ENCODE measurements at places on chromosomes 6 and 20.

DNA sequence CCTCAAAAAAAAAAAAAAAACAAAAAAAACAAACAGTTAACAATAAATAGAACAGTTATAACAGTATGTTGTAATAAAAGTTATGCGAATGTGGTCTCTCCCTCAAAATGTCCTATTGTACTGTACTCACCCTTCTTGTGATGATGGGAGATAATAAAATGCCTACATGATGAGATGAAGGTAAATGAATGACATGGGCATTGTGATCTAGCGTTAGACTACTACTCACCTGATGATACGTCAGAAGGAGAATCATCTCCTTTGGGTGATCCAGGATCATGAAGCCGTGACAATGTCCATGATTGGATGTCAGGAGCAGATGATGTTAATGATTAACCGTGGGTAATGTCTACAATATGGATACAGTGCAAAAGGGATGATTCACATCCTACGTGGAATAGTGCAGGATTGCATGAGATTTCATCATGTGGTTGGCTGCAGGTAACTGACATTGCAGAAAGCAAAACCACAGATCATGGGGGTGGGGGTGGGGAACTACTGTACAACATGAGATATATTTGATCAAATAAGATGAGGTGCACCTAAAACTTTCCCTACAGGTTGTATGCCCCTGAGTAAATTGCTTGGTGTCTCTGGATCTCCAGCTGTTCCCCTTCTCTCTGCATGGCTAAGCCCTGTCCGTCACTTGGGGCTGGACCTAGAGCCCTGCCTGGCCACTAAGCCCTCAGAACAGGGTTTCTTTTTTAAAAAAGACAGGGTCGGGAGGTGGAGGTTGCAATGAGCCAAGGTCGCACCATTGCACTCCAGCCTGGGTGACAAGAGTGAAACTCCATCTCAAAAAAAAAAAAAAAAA is 6.2 kb upstream of the RBCK1 start:
- no peak for DNase-seq

GRCh38 chr6:116387374-116387773 is 16.6 kb downstream of the DSE start:
- no peak for DNase-seq

GRCh38 chr6:158653577-158654354 is 3.9 kb downstream of the SYTL3 start:
- peak; percentile 88 for DNase-seq

- DNase-seq: no peak
Observed at GRCh38 chr20:53870426-53871315, 199.7 kb downstream of the BCAS1 start.

- DNase-seq: no peak
Observed at GRCh38 chr6:136969930-136970329, 47.8 kb downstream of the SLC35D3 start.

- no peak for DNase-seq
Observed at GRCh38 chr6:53828215-53828614, 33.4 kb downstream of the LRRC1 start.

DNA sequence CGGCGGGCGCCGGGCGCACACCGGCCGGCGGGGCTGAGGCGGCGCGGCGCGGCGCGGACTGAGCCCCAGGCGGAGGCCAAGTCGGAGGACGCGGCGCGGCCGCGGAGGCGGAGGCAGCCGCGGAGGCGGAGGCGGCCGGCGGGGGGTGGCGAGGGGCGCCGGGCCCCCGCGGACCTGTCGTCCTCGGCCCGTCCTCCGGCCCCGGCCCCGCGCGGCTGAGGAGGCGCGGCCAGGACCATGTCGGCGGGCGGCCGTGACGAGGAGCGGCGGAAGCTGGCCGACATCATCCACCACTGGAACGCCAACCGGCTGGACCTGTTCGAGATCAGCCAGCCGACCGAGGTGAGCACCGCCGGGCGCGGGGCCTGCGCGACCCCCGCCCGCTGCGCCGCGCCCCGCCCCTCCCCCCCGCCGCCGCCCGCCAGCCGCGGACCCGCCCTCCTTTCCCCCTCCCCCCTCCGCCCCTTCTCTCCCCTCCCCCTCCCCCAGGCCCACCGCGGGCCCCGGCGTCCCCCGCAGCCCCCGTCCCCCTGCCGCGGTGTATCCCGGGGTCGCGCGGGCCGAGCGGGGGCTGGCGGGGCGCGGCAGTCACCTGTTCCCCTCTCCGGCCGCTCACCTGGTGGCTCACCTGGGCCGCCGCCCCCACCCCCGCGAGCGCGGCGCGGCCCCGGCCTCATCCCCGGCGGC is at the start of gene AFDN:
AFDN (plus strand) TSS at position 16 of the 687 bp plus-strand sequence; CDS start at position 238, 222 bp downstream.
- no peak for DNase-seq

GRCh38 chr20:20036756-20037155 is 15.5 kb downstream of the CRNKL1 start:
- DNase-seq: no peak

GRCh38 chr6:77474286-77474956 is 11.1 kb upstream of the HTR1B start:
- no peak for DNase-seq

DNA sequence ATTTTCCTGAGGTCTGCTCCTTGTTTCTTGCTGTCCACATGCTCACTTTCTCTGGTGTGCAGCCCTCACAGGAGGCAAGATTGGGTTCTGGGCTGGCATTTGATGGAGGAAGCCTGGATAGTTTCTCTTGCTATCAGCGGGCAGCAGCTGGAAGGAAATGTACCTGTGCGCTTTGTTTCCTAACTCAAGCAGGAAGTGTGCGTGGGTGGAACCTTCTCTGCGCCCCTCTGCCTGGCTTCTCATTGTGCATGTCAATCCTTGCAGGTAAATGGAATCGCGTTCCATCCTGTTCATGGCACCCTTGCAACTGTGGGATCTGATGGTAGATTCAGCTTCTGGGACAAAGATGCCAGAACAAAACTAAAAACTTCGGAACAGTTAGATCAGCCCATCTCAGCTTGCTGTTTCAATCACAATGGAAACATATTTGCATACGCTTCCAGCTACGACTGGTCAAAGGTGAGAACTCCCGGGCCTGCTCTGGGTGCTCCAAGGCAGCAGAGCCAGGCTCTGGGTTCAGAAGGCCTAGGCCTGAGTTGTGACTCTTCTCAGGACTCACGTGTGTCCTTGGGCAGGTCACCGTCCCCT is 16.8 kb upstream of the RBM38 start:
- DNase-seq: no peak

GRCh38 chr20:8254911-8255582 is 123.0 kb downstream of the PLCB1 start:
- no peak for DNase-seq

DNA sequence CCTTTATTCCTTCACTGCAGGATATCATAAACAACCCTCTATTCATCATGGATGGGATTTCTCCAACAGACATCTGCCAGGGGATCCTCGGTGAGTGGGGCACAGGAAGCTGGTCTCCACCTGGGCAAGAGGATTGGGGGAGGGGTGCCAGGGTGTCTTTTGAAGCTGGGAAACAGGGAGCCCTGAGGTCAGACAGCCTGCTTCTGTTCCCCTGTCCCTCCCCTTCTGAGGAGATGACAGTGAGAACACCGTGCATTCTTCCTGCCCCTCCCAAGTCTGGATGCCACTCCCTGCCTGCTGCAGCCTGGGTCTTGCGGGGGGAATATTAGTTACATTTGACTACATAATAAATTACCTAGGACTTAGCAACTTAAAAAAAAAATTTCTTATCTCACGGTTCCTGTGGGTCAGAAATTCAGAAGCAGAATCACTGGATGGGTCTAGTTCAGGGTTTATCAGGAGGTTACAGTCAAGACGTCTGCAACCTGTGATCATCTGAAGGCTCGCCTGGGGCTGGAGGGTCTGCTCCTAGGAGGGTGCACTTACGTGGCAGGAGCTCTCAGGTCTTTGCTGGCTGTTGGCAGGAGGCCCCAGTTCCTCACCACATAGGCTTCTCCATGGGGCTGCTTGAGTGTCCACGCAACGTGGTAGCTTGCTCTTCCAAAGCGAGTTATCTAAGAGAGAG is 11.4 kb downstream of the CAPN11 start:
- no peak for DNase-seq

DNA sequence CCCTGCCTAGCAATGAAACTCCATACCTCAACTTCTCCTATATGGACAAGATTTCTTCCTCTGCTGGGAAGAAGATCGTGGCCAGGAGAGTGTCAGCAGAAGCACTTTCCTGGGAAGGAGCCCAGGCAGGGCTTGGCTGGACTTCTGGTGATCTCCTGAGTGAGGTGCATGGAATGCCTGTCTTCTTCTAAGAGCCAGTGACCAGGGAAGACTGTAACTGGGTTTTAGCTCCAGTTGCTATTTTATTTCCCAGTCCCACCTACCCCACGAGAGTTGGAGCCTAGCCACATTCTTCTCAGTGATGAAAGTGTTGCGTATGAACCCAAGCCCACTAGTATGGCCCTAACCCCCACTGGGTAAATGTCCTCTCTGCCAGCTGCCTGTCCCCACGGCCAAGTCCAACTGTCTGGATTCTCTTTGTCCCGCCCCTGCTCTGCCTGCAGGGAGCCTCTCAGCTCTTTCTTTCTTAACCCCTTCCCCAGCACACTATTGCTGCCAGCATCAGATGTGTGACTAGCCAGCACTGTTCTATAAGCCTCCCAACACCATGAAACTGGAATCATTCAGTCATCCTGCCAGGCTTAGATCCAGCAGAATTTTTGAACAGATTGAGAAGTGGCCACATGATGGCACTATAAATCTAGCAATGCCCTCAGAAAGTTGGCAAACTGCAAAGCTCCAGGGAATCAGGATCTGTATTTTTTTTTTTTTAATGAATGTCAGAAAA is 69.8 kb upstream of the FAM184A start:
- no peak for DNase-seq

DNA sequence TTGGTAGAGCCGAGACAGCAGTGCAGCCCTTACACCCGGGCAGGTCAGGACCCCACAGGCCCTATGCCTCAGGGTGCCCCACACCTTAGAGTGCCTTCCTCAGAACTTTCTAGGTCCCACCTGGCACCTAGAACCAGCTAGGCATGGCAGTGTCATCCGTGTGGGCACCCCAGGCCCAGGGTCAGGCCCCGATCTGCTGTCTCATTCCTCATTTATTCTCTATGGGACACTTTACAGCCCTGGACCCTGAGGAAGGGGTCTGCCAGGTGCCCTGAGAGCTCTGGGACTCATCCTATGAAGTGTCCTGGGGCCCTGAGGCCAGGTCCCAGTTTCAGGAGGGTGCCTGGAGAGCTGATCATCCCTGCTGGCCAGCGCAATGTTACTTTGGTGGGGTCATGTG is 8.1 kb upstream of the BPI start:
- no peak for DNase-seq

GRCh38 chr6:12967686-12968085 is 251.1 kb downstream of the PHACTR1 start:
- no peak for DNase-seq

- DNase-seq: no peak
Observed at GRCh38 chr20:17987988-17988387, 19.2 kb downstream of the MGME1 start.

DNA sequence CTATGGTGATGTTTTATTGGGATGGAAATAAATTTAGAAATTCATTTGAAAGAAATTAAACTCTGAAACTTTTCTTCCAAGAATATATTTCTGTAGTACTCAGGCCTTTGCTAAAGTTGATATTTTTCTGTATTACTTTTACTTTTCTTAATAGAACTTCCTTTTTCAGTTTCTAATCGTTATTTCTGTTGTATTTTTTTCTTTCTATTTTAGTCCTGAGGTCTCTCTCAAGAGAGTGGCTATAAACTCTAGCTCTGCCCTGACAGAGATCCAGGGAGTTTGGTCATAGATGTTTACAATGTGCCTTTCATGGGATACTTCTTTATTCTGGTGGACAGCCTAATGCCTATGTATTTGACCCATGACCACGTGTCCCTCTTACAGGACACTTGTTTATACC is 51.0 kb downstream of the OR2B6 start:
- DNase-seq: no peak

DNA sequence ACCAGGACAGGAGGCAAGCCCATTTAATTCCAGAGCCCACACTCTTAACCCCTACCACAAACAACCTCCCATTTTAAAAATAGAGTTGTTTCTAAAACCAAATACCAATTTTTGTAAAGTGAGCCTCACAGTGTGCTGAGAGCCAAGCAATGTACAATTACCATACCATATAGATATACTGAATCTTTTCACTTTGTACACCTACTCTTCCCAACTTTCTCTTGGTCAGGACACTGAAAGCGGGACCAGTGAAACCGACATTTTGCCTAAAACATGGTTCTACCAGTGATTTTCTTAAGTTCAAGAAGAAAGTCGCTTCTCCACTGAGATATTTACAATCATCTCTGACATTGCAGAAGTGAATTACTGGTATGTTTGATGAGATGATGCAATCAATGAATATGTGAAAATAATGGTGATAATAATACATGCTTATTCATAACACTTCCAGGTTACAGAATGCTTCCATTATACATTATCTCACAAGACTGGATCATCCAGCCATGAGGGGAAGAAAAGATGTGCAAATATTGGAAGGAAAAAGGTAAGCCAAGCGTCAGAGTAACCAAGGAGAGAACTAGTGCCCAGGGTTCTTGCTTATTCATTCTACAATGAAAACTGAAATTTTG is 74.1 kb downstream of the HIVEP2 start:
- DNase-seq: no peak

DNA sequence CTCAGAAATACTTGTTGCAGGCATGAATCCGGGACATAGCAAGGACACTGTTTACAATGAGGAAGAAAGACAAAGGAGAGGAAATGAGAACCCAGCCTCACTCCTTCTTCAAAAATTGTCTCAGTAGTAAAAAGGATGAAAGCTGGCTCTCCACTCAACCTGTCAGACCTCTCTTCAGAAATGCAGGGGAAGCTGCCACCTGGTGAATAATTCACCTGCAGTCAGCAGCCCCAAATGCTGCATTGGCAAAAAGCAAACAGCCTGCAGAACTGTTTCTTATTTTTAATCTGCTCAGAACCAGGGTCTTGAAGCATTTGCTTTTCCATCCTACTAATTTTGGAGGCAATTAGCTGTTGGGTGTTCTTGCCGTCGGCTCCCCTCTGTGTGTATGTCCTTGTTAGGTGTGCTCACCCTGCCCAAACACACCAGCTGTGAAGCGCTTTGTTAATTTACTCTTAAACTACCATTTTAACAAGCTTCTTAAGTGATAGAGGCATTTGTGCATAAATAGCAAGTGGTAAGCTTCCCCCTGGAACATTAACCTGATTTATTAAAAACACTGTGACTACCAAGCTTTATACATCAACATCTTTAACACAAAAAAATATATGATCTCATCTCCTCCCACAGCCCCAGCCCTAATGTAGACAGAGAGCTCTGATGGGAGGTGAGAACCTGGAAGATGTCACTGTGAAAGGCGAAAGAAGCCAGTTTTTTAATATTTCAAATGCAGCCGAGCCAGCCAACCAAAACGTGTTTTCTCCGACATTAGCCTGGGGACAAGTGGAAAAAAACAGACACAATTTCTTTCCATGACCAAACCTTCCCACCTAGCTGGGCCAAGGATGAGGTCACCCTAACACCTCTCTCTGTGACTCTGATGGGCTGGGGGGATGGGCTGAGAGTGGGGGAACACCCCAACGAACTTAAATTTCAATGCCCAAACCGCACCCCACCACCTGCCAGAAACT is 451.0 kb upstream of the SULF2 start:
- DNase-seq: no peak

DNA sequence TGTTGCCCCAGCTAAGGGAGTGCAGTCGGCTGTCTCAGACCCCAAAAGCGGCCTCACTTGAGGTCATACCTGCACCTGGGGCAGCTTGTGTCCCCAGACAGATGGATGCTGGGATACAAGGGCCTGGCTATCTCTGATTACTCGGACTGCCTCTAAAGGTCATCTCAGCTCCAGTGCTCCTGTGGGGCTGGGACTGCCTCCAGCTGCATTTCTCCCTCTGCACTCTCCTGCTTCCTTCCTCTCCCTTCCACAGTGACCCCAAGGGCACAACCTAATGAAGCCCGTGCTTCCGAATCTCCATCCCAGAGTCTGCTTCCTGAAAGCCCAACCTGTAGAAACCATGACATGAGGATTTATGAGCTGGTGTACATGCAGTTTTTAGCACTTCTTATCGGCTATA is 22.8 kb upstream of the OCSTAMP start:
- DNase-seq: no peak
